ENCODE measurements at places on chromosomes 3 and 15.

GRCh38 chr3:138812806-138813205 is 21.9 kb downstream of the PIK3CB start:
- no peak for DNase-seq

- DNase-seq = no peak
These were observed 212.1 kb downstream of the ADAMTS17 start for GRCh38 chr15:100129677-100130076.

DNA sequence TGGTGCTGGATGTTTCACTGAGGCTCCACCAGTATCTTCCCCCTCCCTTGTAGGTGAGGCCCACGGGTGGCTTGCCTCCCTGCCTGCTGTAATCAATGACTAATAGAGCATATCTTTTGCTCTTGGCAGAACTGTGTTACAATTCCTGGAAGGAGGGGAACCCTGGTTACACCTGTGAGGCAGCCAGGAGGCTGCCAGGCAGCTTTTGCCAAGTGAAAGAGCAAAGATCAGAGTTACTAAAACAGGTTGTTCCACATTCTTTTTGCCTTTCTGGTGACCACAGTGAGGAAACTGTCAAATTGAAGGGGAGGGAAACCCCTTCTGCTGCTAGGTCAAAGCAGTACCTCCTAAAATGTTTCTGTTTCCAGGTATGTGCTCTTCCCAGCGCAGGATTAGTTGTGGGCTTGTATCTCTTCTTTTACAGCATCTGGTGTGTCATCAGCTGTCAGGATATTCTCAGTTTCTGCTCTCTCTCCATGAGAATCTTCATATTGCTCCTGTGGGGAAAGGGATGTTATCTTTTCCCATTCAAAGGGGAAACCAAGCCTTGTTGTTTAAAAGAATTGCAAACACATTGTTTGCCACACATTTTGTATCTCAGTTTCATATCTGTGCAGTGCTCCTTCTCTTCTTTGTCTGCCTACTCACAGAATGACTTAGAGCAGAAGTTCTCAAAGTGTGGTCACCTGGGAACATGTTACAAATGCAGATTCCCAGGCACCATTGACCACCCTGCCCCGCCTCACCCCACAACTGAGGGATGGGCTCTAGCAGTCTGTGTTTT is 137.4 kb upstream of the UMPS start:
- DNase-seq = peak; percentile 70

- DNase-seq = no peak
These were observed 154.8 kb upstream of the CTNNB1 start for GRCh38 chr3:41044523-41044922.

GRCh38 chr3:105662306-105662705 is 206.5 kb downstream of the CBLB start:
- no peak for DNase-seq

- no peak for DNase-seq
These were observed 2.3 kb upstream of the COL6A6 start for GRCh38 chr3:130514681-130515080.

DNA sequence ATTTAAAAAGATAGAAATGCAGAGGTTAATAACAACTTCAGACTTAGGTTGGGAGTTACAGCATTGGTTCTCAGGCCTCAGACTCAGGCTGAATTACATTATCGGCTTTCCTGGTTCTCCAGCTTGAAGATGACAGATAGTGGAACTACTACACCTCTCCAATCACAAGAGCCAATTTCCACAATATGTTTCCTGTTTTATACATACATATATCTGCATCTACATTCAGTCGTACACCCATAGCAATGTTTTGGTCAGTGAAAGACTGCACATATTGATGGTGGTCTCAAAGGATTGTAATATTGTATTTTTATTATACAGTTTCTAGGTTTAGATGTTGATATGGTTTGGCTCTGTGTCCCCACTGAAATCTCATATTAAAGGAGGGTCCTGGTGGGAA is 35.4 kb downstream of the AADACL2 start:
- no peak for DNase-seq

- DNase-seq = no peak
These were observed 41.0 kb downstream of the MCTP2 start for GRCh38 chr15:94272251-94272898.

GRCh38 chr3:184261854-184262763 is 756 bp upstream of the CAMK2N2 start:
- DNase-seq = peak; percentile 28

DNA sequence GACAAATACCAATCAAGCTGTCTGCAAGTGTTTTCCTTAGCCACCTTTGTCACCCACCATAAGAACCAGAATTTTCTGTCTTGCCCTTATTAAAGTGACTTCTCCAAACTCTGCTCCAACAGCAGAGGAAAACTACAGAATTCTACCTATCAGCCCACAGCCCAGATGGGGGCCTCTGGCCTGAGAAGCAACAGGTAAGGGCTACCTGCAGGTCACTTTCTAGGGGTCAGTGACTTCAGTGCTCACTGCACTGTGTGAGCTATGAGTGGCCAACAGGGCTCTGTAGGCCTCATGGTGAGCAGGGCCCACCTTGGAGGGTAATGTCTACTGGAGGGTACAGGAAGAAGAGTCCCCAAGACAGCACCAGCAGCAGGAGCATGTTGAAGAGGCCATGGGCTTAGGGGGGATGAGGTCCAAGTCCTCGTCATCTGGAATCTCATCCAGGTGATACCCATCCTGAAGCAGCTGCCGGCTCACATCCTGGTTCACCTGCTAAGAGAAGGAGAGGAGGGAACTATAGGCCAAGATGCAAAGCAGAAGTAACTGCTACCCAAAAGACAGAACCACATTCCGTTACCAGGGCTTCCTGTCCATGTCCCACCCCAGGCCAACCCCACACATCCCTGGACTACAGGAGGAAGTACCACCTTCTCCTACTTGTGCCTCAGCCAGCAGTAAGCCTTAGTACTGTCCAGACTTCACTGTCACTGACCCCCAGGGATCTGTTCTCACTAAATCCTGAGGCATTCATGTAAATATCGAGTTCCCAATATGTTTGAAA is 4.2 kb downstream of the FAM219B start:
- DNase-seq = no peak
